NCI-H2227 treated with DMSO at 0.1 percent for 48 hours (cell line): ENCODE measurements at places on chromosomes 4 and X.

GRCh38 chr4:136867465-136867864 is 664.8 kb downstream of the PCDH18 start:
- no peak for DNase-seq

DNA sequence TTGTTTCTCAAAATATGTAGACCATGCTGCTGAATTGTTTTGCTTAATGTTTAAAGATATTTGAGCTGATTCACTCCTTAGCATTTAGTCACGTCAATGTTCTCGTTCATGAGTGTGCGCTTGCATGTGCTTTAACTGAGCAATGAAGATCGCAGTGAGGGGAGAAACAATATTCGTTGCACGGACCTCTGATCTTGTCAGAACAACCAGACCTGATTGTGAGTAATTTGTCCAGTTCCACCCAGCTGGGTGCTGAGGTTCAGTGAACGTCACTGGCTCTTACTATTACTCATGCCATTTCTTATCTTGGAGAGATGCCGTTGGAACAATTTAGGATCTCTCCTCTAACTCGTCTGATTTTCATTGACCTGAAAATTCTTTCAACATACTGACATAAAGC is 15.0 kb upstream of the PRKX start:
- no peak for DNase-seq

- no peak for DNase-seq
These were observed at the start of gene CCNQ for GRCh38 chrX:153598541-153599191. Gene CCNQ, minus strand, starts transcription at chrX:153599139. Its CDS starts 66 bp downstream, at chrX:153599073.

DNA sequence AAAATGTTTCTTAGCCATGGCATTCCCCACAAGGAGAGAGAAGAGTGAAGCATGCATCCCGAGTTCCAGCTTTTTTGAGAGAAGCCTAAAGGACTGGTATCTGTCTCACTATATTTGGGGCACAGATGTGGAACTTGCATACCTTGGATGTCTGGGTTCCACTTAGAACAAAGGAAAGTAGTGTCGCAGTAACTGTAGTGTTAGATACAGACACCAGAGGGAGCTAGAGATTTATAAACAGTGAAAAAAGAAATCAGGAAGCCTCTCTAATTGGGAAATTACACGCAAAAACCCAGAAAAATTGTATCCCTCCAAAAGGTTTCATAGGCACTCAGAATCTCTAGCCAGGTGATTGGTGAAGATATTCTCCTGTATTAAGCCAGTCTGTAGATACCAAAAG is 34.4 kb downstream of the AGTR2 start:
- peak; percentile 17 for DNase-seq

- DNase-seq, result no peak
These were observed 64.4 kb upstream of the STK26 start for GRCh38 chrX:131958724-131959123.

DNA sequence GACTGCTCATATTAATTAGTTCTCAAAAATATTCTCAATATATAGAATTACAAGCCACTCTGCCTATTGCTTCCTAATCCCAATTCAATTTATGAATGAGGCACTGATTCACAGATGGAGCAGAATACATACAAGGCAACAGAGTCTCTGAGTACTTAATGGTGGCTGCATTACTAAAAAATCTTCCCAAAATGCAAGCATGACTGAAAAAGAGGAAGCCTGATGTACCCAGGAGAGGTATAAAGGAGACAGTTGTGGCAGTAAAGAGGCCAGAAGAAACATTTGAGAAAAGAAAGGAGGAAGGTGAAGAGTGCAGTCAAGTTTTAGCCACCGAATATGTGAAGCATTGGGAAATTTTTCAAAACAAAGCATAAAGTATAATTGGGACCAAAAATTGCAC is 163.2 kb upstream of the INTU start:
- no peak for DNase-seq

DNA sequence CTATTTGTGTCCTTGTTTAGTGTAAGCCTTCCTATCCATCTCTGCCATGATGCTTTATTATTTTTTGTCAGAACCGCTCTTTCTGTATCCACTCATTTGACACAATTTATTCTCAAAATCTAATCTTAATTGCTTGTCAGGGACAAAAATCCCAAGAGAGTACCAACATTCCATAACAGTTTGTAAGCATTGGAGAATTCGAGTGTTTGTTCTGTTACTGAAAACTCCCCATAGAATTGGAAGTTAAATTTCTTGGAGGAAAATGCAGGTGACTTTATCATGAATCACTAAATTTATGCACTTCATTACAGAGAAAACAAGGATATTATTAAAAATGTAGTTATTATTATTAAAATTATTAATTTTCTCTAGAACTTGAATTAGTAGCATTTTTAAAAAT is 1986.1 kb downstream of the ARAP2 start:
- no peak for DNase-seq

GRCh38 chr4:7792616-7793015 is 147.0 kb downstream of the AFAP1 start:
- no peak for DNase-seq

DNA sequence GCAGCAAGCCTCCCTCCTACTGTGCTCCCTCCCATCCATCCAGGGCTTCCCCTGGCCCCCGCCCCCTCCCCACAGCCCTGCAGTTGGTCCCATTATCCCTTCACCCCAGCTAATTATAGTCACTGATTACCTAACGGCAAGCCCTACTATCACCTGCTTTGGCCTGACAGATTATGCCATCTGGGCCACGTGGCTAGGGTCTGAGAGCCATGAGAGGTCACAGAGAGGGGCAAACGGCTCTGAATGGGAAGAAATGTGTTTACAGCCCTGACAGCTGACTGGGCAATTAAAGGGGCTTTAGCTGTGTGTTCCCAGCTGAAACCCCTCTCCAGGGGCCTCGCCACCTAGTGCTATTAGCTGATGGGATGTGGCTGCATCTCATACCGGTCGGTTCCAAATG is 134.4 kb upstream of the CPEB2 start:
- no peak for DNase-seq

- DNase-seq, result no peak
These were observed 7.0 kb downstream of the KDR start for GRCh38 chr4:55118397-55118796.

- no peak for DNase-seq
These were observed 250.4 kb upstream of the JADE1 start for GRCh38 chr4:128558896-128559679.

DNA sequence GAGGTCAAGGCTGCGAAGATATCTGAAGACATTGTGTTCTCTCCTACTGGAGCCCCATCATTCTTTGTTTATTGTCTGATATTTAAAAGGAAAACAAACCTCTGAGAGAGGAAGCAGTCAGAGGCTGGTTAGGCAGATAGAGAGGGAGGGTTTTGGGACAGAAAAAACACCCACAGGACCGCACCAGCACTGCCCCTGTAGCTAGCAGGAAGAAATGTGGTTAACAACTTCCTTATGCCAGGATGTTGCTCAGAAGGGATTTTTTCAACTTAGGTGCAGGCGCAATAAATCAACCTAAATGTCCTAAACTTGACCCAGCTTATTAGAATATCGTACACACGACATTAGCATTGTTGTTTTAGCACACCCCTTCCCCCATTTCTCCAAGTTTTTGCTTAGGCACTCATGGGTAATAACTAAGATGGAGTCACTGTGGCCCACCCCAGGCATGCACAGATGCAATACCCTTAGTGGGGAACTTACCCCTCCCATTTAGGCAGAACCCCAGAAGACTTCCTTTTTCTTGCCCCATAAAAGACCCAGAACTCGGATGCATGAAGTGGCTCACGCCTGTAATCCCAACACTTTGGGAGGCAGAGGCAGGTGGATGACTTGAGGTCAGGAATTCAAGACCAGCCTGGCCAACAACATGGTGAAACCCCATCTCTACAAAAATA is 2.8 kb upstream of the ZNF718 start:
- DNase-seq, result no peak

GRCh38 chr4:118727360-118727759 is 42.2 kb downstream of the METTL14 start:
- DNase-seq, result no peak

DNA sequence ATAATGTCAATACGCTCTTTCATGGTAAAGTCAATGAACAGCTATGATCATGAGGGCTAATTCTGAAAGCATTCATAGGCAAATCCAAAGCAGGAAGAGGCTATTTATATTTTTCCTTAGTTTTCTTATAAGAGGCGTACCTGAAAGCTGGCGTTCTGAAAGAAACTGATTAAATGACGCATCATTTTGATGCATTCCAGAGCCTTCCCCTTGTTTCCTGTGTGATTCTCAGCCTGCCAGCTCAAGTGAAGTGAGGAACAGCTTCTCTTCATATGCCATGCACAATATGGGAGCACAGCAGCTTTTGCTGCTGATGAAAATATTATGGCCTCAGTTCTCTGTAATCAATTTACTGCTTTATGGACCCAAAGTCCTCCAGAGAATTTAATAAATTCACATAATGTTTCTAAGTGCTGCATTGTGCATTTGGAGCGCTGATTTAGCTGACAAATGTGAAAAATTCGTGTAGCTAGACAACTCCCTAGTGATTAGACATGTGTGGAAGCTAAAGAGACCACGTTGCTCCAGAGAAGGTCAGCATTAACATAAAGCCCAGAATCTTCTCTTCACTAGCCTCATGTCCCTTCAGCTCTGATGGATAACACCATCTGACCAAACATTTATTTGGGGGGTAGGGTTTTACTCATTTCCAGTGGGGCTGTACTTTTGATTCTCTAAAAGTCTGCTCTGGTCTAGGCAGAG is 110.8 kb downstream of the GPAT3 start:
- no peak for DNase-seq

DNA sequence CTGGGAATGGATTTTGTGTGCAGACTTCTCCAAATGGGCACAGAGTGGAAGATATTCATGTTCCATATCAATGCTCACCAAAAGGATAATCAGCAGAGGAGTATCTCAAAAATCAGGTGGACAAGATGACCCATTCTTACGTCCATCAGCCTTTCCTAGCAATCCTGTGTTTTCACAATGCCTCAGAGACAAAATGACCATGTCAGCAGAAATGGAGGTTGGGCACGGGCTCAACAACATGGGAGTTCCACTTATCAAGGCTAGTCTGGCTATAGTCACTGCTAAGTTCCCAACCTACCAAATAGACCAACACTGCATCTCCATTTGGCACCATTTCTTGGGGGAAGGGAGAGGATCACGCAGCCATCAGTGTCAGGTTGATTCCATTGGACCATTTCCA is 179.0 kb downstream of the COX7B2 start:
- no peak for DNase-seq

GRCh38 chr4:169222761-169223160 is 48.0 kb downstream of the SH3RF1 start:
- DNase-seq, result no peak

DNA sequence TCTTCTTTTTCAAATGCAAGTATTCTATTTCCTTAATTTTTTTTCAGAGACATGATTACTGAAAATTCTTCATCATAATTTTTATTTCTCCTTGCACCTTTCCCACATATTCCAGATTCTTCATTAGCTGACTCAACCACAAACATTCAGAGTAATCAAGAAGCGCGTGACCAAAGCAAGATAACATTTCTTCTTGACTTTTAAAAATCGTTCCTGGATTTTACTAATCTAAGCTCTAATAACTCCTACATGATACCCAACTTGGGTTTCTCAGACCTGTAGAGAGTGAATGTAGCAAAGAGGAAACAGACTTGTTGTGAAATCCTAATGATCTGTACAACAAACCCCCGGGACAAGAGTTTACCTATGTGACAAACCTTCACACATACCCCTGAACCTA is 615.0 kb downstream of the TMA16 start:
- no peak for DNase-seq

DNA sequence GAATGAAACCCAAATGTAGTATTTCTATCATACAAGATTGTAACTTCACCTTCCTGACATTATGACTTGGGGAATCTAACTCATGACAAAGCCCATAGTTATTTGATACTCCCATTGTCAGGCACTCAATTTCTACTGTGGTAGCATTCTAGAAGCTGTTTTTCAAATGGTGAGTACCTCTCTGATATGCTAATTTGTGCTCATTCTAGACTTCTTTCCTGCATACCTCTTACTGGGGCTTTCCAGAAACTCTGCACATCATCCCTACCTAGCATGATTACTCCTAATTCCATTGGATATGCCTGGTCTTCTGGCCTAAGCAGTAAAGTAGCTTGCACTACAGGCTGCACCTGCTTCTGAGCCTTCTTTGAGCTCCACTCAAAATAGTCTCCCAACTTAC is 50.4 kb upstream of the TMEM184C start:
- DNase-seq, result no peak

GRCh38 chrX:107684956-107685385 is 56.7 kb downstream of the PRPS1 start:
- DNase-seq, result no peak

DNA sequence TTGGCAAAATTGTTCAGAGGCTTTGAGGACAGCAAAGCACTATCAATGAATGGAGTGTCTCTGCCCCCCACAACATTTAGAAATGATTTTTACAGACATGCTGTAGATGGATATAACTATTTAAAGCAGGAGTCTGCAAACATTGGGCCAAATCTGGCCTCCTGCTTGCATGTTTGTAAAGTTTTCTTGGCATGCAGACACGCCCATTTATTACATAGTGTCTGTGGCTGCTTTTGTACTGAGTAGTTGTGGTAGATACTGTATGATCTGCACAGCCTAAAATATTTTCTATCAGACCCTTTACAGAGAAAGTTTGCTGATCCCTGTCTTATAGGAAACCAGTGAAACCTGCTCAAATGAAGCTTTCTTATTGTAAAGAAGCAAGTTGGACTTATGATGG is 45.5 kb upstream of the PHEX start:
- no peak for DNase-seq

DNA sequence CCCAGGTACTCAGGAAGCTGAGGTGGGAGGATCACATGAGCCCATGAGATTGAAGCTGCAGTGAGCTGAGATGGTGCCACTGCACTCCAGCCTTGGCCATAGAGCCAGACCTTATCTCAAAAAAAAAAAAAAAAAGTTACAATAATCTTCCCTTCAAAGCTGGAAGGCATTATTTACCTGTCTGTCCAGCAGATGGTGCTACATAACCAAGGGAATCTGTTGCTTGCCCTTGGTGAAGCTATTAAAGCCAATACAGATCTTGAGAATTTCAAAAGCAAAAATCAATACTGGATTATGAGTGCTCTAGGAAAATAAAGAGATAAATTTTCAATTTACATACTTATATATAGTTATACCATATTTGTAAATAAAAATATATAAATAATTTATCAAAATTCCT is 25.9 kb downstream of the PKD2 start:
- no peak for DNase-seq

DNA sequence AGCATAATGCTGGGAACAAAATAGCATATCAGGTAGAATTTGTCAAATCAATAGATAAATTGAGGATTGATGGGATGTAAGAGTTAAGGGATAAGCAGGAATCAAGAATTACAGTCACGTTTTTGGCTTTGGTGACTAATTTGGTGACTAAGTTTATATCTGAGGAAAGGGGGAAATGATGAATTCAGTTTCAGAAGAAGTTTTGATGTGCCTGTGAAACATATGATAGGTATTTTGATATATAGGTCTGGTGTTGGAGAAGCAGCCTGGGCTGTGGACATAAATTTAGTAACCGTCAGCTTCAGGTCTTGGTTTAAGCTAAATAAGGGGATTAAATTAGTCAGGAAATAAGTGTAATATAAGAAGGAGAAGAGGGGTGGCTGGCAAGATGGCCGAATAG is 79.0 kb upstream of the EDA2R start:
- DNase-seq, result no peak
